M059J (cell line): ENCODE measurements at places on chromosomes 13 and 19.
A peak's percentile ranks its signal among the peaks of the same experiment; 100 is the strongest.

DNA sequence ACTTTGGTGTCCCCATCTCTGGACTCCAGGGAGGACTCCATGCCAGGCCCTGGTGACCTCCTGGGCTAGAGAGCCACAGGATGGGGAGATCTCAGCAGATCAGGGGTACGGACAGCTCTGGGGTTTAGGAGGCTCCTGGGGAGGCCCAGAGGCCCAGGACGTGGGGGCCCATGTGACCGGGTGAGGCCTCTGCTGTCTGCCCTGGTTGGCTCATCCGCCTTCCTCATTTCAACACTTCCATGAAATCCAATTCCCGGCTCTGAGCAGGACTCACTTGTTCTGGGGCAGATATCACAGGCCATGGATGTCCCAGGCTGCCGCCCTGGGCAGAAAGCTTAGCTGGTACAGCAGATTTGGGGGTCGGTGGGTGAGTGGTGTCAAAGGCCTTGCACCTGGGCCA lies 1.1 kb upstream of the PRAM1 start:
- no peak for DNase-seq

DNA sequence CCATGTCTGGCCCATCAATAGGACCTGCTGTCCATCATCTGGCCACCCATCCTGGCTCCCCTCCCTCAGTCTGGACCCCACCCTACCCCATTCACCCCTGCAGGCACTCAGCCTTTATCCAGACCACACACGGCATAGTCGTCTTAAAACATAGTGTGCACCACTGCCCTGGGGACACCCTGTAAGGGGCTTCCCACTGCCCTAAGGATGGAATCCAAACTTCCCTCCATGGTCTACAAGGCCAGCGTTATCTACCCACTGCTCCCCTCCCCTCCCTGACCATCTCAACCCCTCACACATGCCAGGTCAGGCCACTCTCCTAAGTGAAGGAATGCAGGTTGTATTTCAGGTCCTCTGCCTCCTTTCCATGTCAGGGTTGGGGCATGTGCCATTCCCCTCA lies 352.7 kb upstream of the ZNF507 start:
- no peak for DNase-seq

DNA sequence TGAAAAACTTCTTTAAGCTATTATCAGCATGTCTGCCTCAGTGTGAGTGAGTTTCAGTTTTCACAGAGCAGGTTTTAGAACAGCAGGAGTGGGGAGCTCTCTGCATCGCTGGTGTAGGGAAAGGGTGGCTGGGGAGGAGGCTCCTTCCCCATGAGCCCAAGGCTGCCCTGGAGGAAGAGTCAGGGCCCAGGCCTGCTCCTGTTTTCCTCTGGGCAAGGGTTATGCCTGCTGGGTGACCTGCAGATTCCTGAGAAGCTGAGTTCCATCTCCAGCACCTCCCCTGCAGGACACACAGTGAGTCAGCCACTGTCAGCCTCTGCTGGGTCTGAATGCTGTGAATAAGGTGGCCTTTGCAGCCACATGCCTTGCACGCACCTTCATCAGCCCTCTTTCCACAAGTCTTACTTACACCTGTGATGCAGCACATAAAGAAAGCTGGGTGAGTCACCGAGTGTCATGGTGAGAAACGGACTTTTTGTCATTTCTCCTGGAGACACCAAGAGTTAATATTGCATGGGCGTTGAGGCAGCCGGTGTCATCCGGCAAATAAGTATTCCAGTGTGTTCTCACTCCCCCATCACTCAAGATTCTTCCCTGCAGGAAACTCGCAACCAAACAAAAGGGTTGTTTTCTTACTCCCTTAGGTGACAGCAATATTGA lies 186.4 kb upstream of the KL start:
- peak; percentile 91 for DNase-seq

DNA sequence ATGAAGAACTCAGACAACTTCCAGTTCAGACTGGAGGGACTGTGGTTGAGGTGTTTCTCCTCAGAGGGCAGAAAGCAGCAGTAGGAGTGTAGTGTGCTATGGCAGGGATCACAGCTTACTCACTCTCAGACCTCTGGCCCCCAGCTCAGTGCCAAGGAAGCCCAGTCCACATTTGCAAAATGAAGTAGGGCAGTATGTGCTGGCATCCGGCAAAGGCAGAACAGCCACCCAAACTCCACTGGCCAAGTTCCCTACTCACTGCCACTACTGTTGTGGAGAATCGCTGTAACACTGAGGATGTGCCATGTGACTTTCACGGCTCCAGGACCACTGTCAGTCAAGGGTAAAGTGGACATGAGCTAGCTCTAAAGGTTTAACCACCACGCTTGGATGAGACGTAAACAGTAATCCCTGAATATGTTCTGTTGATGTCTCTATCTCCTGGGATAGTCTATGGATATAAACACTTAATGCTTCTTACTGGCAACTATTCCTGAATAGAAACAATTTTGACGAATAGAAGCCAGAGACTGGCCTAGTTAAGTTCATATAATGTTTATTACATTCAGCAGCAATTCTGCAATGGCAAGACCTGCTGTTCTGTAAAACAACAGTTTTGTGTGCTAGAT lies 67.0 kb upstream of the SLC15A1 start:
- no peak for DNase-seq

GRCh38 chr13:21759463-21759862 lies 88.6 kb downstream of the FGF9 start:
- DNase-seq = no peak

- DNase-seq = no peak
Measured at GRCh38 chr13:34376483-34376882, 558.5 kb downstream of the RFC3 start.

DNA sequence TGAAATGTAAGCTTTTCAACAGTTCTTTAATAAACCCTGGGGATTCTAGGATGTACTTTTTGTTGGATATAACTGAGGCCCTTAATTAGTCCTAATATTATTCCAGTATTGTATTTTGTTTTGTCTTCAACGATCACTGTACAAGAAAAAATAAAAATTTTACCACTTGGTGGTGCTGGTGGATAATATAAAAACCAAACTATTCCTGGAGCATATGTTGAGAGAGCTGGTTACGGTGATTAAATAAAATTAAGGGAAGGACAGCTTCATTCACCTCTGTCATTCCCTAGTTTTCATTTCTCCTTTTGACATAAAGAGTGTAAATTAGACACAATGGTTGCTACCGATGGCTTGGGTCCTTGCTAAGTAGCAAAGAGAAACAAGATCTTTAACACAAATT lies 598.6 kb upstream of the PCDH20 start:
- no peak for DNase-seq

- peak; percentile 7 for DNase-seq
Measured at GRCh38 chr19:7540761-7541474, 5.4 kb downstream of the PNPLA6 start.

GRCh38 chr13:42906257-42906656 lies 85.8 kb downstream of the EPSTI1 start:
- DNase-seq = no peak

DNA sequence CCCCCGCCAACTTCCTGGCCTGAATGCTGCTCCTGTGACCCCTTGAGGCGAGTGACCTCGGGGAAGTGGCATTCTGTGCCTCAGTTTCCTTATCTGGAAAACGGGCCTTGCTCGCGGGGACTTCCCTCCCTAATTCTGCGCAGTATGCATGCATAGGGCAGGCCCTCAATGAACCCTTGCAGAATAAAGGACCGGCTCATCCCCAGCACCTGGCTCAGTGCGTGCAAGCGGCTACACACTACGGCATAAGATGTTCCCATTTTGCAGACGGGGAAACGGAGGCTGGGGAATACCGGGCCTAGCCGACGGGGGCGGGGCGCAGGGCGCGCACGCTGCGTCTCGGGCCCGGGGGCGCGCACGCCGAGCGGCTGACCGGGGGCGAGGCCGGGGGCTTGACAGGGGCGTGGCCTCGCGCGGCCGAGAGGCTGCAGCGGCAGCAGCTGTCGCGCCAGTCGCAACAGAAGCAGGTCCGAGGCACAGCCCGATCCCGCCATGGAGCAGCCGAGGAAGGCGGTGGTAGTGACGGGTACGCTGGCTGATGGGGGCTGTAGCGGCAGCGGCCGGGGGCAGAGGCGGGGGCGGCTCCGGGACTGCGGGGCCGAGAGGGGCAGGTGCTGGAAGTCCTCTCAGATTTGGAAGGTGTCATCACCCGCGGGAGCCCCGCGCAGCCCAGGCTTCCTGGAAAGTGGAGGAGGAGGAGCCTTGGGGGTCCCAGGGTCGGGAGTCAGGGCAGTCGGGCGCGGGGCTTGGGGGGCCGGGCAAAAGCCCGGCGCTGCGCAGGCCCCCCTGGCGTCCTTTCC lies at the start of gene PGPEP1:
Gene PGPEP1, plus strand, starts transcription at position 409 of the 800 bp plus-strand sequence. Its CDS starts 84 bp downstream, at position 493.
- peak; percentile 53 for DNase-seq

- DNase-seq = no peak
Measured at GRCh38 chr13:20815464-20815863, 41.7 kb upstream of the EEF1AKMT1 start.

DNA sequence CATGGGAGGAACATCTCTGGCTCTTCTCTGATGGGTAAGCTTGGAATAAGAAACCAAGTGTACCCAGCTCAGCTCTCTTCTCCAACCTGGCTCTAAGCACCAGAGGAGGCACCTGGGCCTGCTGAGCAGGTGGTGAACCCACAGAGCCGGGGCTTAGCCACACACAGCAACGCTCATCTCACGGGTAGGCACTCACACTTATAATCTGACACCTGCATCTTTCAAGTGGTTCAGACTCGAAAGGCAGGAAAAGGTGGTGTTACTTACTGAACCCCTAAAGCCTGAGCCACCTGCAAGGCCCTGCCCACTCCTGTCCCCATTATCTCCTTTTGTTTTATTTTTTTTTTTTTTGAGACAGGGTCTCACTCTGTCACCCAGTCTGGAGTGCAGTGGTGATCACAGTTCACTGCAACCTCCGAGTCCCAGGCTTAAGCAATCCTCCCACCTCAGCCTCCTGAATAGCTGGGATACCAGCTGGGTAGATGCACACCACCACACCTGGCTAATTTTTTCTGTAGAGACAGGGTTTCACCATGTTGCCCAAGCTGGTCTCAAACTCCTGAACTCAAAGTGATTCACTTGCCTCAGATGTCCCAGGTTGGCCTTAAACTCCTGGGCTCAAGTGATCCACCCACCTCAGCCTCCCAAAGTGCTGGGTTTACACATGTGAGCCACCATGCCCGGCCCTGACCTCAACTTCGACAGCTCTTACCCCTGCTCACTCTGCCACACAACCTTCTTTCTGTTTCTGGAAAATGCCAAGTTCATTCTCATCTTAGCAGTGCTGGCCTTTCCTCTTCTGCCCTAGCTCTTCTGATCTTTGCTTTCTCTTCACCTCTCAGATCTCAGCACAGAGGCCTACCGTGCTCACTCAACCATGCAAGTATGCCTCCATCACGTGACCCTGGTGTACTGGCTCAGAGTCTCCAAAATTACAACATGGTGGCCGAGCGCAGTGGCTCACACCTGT lies 9.7 kb downstream of the FBXL12 start:
- no peak for DNase-seq

DNA sequence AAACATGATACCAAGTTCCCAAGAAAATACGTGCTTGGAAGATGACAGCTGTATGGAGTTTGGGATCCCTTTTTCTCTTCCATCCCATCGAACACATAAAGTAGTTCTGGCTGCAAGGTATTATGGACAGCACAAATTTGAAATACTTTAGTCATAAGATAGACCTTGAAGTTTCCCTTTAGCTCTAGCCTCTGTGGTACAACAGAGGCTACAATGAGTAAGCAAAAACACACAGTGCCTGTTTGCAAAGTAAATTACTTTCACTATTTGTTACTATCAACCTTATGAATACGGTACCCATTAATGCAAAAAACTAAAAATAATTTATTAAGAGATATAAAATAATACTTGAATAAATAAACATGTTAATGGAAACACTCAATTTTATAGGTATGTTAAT lies 21.0 kb upstream of the LRCH1 start:
- peak; percentile 11 for DNase-seq

GRCh38 chr19:41548954-41549688 lies 26.8 kb upstream of the CEACAM21 start:
- DNase-seq = no peak

DNA sequence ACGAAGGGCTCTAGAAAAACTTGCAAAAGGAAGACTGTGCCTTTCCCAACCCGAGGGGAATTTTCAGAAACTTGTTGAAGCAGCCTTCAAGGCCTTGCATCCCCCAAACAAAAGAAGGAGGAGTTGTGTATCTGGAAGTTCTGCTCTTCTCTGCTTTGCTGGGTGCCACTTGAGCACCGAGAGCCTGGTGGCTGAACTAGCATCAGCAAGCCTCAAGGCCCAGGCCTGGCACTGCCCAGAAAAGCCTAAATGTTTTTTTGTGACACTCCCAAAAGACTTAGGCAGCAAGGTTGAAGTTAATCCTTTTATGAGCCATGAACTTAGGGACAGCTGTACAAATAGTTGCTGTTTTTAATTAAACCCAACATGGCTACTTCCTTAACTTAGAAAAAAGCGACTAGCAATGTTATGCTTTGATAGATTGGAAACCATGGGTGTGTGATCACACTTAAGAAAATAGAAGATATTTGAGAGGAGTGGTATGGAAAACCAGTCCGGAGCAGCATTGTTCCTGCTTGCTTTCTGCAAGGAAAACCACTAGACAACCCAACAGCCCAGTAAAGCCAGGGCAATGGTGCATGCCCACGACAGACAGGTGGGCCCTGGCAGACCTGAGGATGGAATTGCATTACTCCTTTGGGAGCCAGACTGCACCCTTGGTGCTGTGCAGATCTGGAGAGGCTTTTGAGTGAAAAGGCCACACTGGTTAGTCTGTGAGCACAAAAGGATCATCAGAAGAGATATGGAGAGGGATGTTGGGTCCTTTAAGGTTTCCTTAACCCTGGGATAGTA lies 788 bp upstream of the DLEU7 start:
- DNase-seq = no peak

DNA sequence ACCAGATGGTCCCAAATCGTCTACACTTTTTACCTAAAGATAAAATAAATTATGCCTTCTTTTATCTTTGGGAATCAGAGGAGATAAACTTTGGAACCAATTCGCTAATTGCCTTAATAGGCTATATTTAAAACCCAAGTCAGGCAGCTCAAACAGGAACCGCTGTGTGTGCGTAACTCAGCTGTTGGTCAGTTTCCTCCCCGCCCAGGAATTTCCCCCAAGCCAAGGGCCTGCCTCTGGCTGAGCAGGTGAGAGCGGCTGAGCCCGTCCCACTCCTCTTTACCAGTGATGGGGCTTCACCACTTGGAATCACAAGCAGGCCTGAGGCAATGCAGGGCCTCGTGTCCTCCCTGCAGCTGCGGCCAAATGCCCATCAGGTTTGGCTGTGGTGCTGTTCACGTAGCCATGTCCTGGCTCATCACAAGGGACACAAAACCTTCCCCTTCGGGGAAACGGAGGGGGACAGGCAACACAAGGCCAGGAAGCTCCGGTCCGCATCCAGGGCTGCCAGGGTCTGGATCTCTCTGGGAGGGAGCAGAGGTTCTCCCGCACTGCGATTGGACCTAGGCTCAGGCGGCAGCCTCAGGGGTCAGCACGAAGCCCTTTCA lies 503 bp upstream of the SLC7A9 start:
- no peak for DNase-seq

- no peak for DNase-seq
Measured at GRCh38 chr13:94520001-94520400, 40.5 kb upstream of the DCT start.

GRCh38 chr19:2550431-2551171 lies 74.7 kb downstream of the GADD45B start:
- no peak for DNase-seq

- DNase-seq = no peak
Measured at GRCh38 chr13:32456591-32456990, 28.7 kb upstream of the N4BP2L1 start.

- no peak for DNase-seq
Measured at GRCh38 chr19:5837761-5838352, 1.6 kb downstream of the FUT6 start.
